ENCODE measurements at places on chromosomes 2 and 18.

DNA sequence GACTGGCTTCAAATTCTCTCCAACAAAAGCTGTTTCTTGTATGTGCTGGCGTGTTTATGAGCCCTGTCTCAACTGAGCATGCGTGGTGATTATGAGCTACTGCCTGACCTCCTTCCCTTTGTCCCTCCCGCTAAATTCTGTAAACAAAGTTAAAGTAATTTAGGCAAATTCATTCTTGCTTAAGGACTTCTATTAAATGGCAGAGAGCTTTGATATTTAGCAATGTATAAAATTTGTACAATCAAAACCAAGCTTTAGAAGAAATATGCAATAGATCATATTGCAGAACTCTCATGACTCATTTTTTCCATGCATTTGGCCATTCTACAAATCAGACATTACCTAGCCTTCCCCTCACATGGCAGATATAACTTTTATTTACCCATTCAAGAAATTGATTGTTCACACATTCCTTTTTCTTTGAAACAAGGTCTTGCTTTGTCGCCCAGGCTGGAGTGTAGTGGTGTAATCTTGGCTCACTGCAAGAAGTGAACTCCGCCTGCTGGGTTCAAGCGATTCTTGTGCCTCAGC lies 18.2 kb downstream of the IGFBP2 start:
- peak; percentile 77 for DNase-seq

GRCh38 chr2:82819951-82820350 lies 1639.1 kb downstream of the SUCLG1 start:
- DNase-seq, result no peak

DNA sequence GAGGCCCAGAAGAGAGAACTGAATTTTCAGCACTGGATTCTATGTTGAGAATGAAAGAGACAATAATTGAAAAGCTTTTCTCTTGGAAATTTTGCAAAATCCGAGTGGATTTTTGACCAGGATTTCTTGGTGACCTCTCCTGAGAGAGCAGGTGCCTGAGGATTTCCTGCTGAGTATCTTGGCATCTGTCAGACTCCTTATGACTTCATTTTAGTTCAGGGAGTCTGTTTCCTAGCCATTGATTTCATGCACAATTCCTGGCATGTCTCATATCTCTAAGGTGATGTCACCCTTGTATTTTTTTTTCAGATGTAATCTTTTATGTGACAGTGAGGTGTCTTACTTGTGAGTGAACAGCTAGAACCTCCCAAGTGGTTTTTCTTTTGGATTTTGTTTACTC lies 195.9 kb downstream of the NEDD4L start:
- DNase-seq, result no peak

DNA sequence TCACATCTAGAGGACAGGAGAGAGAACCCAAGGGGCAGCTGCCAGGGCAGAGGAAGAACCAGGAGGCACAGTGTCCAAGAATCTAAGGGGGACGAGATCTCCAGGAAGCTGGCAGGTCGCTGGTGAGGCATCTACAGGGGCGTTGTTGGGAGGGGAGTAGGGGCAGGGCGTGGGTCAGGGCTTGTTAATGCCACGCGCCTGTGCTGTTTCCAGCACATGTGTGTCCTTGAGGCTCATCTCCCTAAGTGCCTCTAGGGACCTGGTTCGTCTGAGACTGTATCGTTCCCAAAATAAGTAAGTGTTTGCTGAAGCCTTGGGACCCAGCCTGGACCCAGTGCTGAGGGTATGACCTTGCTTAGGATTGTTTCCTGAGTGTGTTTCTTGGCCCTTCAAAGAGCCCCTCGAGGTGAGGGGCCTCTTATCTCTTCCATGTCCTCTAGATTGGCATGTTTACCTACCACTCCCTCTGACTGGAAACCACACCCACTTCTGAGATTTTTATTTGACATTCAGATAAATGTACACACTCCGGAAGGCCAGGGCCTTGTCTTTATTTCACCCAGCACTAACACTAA lies 22.2 kb downstream of the HK2 start:
- DNase-seq, result no peak

GRCh38 chr2:37391711-37392110 lies 47.3 kb downstream of the QPCT start:
- DNase-seq, result no peak

DNA sequence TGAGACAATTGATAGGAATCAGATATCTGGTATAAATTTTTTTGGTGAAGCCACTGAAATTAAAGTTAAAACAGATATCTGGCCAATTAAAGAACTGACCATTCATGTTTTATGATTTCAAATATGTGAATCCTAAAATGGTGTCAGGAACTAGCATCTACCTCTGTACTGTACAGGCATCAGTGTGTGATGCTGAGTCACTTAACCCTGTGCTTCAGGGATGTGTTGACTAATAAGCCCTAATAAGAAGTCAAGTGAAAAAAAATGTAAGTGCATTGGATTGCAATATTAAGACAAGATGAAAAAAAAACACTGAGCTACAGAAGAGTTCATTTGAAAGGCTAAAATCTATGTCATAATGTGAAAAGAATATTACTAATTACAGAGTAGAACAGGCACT lies 9.1 kb upstream of the UNC80 start:
- DNase-seq, result no peak

DNA sequence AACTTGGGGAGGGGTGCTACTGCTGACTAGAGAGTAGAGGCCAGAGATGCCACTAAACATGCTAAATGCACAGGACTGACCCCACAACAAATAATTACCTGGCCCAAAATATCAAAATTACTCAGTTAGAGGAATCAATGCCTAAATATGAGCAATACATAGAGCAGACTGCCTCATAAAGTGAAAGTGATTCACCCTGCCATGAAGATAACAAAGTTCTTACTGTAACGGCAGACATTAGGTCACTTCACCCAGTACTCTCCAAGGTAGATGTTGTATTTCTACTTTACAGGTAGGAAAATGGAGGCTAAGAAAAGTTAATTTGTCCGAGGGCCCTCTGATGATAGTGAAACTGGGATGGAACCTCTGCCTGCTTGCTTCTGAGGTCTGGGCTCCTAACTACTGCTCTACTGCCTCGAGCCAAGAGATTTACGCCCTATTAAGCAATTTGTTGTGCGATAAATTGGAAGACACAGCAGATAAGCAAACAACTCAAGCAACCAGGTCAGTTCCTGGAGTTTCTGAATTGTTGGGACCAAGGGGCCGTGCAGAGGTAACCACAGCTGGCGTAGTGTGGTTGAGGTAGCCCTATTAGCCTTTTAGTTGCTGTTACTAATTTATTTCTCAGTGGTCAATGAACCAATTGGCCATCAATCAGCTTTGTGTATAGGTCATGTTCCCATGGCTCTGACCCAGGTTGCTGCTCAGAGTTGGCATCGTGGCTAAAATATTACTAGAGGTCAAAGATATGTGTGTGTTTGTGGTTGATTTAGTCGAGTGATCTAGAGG lies 4.8 kb downstream of the DHRS9 start:
- no peak for DNase-seq

GRCh38 chr2:161992531-161992930 lies 81.5 kb downstream of the DPP4 start:
- DNase-seq, result no peak

DNA sequence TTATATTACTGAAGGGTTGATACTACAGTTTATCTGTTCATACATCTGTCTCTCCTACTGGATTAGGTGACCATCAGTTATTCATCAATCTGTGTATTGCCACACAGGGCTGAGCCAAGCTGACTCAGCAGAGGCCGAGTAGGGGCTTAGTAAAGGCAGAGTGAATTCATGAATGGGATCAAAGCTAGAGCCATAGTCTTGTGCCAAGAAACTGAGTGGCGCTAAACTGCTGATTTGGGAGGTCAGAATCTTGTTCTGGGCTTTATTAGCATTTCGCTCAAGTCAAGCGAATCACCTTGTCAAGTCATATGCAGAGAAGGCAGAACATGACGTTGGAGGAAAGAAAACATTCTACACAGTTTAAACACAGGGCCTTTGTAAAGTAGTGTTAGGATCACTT lies 34.1 kb downstream of the SOCS6 start:
- DNase-seq, result peak; percentile 15

DNA sequence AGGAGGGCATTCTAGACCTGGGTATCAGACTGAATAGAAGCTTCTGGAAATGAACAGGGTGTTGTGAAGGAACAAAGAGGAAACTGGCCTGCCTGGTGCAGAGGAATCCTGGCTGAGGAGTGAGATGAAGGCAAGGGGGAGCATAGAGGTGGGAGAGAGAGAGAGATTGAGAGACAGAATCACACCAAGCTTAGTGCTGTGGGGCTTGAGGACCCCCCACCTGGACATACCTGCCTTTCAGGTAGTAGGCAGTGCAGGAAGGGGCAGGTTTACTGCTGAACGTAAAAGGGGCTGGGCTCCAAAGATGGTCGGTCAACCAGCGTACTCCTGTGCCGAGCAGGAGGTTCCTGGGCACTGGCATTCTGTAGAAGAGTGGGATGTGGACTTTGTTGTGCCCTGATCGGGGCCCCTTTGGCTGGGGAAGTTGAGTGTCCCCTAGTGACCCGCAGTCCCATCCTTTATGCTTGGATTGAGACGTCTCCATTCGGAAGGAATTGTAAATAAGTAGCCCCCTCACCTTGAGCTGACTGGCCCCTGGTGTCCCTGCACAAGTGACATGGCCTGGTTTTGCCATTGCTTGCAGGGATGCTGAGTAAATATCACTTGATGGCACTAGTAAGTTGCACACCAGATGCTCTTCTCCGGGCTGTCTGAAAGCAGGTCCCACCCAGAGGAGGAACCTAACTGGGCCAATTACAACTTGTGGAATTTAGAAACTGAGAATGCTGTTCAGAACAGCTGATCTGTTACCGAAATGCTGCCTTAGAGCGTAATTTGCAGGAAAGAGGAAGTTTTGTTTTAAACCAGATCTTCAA lies 1.4 kb downstream of the UBE2F start:
- DNase-seq, result peak; percentile 55

DNA sequence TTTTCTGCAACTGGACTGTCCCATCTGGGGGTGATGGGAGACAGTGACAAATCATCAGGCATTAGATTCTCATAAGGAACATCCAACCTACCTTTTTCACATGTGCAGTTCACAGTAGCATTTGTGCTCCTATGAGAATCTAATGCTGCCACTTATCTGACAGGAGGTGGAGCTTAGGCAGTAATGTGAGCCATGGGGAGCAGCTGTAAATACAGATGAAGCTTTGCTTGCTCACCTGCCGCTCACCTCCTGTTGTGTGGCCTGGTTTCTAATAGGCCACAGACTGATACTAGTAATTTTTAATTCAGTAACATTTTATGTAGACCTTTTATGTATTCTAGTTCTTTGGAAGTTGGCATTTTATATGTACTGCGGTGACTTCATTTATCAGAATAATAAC lies 180.1 kb upstream of the SPOPL start:
- DNase-seq, result no peak

DNA sequence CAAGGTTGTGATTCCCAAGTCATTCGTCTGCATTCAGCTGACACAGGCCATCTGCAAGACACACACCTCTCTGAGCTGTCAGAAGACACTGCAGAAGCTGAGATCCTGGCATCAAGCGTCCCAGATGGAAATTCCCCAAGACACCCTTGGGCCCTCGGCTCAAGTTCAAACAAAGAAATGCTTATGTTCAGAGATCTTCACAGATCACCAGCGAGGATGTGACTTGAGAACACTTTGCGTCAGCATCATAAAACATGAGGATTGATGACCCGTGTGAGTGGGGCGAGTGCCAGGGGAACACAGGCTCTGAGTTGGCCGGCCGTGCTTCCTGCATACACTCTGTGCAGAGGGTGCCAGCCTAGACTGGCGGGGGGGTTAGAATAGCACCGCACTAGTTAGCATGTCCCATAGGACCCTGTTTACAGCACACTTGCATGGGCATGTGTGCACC lies 36.8 kb downstream of the KCNIP3 start:
- DNase-seq, result peak; percentile 87

- no peak for DNase-seq
Observed at GRCh38 chr2:83067947-83068346, 1391.1 kb downstream of the SUCLG1 start.

GRCh38 chr2:191922736-191923651 lies 76.1 kb upstream of the CAVIN2 start:
- no peak for DNase-seq

DNA sequence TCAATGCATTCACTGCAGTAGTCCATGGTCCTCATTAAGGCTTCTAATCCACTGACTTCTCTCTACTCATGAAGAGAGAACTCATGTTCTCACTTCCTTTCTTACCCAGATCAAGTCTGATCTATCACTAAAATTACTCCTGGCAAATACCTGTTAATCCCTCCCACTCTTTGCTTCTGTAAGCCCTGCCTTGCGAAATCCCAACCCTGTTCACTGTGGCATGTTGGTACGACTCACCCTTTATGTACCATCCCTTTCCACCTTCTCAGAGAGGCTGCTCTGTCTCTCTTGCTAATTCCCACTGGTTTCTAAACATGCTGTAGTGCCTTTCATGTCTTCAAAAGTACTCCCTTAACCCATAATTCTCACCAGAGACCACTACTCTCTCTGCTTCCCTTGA lies 272.2 kb upstream of the ACVR2A start:
- no peak for DNase-seq

DNA sequence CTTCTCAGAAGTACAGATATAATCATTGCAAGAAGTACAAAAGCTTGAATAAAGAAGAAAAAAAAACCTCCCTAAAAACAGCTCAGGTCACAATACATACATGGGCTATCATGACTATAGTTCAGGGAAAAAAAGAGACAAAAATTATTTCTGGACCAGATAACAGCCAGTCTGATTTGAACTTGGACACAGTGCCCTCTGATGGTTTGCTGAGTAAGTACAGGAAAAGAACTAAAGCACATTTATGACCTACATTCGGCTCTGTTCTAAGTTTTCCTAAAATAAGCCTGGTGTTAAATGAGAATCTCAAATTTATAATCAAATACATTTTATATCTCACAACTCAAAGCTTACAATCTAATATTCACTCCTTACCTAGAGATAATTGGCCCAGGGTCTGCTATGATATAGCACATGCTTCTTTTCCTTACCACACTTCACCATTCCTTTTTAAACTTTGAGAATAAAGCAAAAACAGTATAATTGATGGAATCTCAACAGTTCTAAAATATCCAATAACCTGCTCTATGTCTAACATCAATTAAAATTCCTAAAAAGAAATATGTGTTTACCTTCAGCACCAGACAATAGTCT lies 81.1 kb downstream of the RAPH1 start:
- peak; percentile 16 for DNase-seq

GRCh38 chr2:218130822-218131221 lies 5.0 kb downstream of the CXCR2 start:
- no peak for DNase-seq

DNA sequence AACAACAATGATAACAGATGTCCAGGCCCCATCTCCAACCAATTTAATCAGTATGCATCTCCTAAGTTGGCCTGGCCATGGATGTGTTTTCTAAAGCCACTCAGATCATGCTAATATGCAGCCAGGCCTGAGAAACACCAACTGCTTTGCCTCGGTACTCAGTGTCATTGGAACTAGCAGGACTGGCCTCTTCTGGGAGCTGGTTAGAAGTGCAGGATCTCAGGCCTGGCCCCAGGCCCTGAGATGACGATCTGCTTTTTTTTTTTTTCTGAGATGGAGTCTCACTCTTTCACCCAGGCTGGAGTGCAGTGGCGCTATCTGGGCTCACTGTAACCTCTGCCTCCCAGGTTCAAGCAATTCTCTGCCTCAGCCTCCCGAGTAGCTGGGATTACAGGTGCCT lies 69.1 kb downstream of the IRS1 start:
- no peak for DNase-seq

Measured in AG09319 (cell line).